ENCODE measurements at places on chromosomes 13 and 19. TPM values are rescaled to one million over a fixed set of nuclear protein-coding genes. Genes with fewer than 3 reads are reported as not detected.

Gene ENOX1
- total RNA-seq: 29.7 TPM

Gene IFNL1
- total RNA-seq: not detected

Gene ZNF296
- under 0.01 TPM for total RNA-seq

Gene OVOL3
- not detected for total RNA-seq

Gene NLRP7
- not detected for total RNA-seq

Gene TBXA2R
- 0.25 TPM for total RNA-seq

Gene IRGC
- not detected for total RNA-seq

Gene DKKL1
- total RNA-seq: not detected

Gene ATP11A
- 6.6 TPM for total RNA-seq

Gene CGB5
- not detected for total RNA-seq
